Posterior vena cava (tissue), 2 donors: ENCODE measurements at places on chromosomes 12 and 14. TPM values are rescaled to one million over a fixed set of nuclear protein-coding genes. Genes with fewer than 3 reads are reported as not detected.

Gene TPPP2
- not detected for total RNA-seq

Gene CISTR
- total RNA-seq = not detected

Gene VRK1
- 10.7 TPM for total RNA-seq

Gene DYNLL1
- 221 TPM for total RNA-seq

Gene KRT2
- total RNA-seq = not detected

Gene RHEBL1
- total RNA-seq = not detected

Gene DDHD1
- 20.1 TPM for total RNA-seq

Gene NID2
- 56.9 TPM for total RNA-seq

Gene PLD4
- not detected for total RNA-seq

Gene TSPAN11
- total RNA-seq = 2.7 TPM

Gene SLC38A6
- 20.9 TPM for total RNA-seq

Gene SYCP3
- total RNA-seq = not detected

Gene HVCN1
- 8.5 TPM for total RNA-seq

Gene PLBD1
- 12.4 TPM for total RNA-seq

Gene TTC6
- total RNA-seq = not detected

Gene OR4E2
- total RNA-seq = not detected

Gene RAD9B
- 3.0 TPM for total RNA-seq

Gene SERPINA10
- total RNA-seq = not detected

Gene RAD51AP1
- total RNA-seq = 1.0 TPM
